ENCODE measurements at places on chromosomes 16 and 17.

DNA sequence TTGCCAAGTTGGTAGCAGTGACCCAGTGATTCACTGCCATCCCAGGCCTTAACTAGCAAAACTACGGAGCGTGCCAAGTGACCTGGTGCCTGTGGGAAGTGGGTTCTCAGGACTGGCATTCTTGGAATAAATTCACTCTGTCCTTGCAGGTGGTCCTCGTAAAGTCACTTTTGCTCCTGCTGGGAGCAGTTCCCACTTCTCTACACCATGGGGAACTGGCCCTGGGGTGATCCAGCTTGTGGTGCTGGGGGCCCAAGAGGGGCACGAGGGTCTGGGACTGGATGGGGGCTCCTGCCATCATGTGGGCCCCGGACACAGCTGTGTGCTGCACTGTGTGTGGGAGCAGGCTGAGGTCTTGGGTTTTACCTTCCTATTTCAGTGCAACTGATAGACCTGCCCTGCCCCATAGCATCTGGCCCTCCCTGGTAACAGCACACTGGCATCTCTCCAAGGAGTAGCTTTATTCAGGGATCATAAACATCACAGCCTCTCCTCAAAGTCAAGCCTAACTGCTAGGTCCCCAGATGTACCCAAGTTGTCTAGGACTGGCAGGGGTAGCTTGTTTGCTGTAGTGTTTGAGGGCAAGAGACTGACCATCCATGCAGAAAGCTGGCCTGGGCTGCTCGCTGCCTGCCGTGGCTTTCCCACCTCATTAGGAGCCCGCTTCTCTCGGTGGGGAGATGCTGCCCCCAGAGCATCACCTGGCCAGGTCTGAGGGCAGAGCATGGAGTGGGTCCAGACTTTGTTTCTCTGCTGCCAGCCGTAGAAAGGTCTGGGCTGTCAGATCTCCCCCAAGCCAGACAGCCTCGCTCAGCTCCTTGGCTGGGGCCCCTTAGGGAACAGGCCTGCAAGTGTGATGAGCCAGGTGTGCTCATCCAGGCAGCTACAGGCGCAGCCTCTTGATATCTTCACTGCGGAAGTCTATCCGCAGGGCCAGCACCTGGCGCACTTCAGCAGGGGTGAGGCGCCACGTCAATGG is 26.0 kb downstream of the FCSK start:
- DNase-seq: peak; percentile 16

GRCh38 chr16:456891-457483 is 31.5 kb downstream of the RAB11FIP3 start:
- peak; percentile 53 for DNase-seq

DNA sequence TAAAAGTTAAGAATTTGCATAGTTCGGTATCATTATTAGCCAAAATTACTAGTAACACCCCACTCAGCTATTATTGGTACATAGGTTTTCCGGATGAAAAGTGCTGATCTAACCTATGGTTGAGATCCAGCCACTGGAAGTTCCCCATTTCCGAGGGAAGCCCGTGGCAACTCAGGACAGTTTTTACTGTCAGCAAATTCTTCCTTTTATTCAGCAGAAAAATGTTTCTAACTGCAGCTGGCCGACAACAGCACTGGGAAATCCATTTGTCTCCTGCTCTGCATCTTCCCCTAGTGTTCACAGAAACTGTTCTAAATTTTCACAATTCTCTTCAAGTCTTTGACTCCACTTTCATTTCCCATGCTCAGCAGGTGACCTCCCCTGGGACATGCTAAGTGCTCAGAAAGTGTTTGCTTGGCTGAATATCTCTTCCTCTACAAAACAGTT is 15.5 kb upstream of the MMD start:
- peak; percentile 17 for DNase-seq

- no peak for DNase-seq
Measured at GRCh38 chr17:19317359-19318095, 45.0 kb downstream of the B9D1 start.
